ENCODE measurements at places on chromosomes 7 and 10.

- no peak for DNase-seq
These were observed 41.9 kb upstream of the PRKAR2B start for GRCh38 chr7:107002529-107002998.

GRCh38 chr7:122884186-122884585 lies 2.1 kb downstream of the CADPS2 start:
- no peak for DNase-seq

DNA sequence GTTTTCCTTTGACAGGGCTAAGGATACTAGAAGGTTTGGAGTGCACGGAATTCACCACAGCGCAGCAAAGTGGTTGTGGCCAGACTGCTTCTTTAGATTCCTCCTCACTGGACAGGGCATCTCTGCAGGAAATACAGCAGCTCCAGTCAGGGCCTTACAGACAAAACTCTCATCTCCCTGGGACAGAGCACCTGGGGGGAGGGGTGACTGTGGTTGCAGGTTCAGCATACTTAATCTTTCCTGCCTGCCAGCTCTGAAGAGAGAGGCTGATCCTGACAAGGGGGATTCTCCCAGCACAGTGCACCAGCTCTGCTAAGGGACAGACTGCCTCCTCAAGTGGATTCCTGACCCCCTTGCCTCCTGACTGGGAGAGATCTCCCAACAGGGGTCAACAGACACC lies 1257.9 kb downstream of the NXPH1 start:
- no peak for DNase-seq

- DNase-seq = no peak
These were observed 64.3 kb upstream of the RET start for GRCh38 chr10:43012578-43012977.

- no peak for DNase-seq
These were observed 283.9 kb upstream of the DKK1 start for GRCh38 chr10:52030051-52030790.

- no peak for DNase-seq
These were observed 713 bp downstream of the IMMP2L start for GRCh38 chr7:111561654-111561903.

GRCh38 chr7:127730658-127731276 lies 78.8 kb downstream of the SND1 start:
- DNase-seq = no peak

DNA sequence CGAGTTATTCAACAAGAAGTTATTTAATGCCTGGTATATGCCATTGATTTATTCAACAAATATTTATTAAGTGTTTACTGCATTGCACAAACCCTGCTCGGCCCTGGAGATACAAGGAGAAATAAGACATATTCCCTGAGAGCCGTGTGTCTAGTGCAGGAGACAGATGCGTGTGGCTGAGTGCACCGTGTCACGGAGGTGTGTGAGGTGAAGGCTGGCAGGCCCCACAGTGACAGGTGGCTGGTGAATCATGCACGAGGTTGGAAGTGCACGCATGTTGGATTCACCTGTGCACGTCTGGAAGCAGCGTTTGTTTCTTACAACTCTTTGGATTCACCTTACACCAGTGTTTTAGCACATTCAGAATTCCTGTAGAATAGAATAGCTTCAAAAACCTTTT lies 136.6 kb upstream of the SHH start:
- no peak for DNase-seq

DNA sequence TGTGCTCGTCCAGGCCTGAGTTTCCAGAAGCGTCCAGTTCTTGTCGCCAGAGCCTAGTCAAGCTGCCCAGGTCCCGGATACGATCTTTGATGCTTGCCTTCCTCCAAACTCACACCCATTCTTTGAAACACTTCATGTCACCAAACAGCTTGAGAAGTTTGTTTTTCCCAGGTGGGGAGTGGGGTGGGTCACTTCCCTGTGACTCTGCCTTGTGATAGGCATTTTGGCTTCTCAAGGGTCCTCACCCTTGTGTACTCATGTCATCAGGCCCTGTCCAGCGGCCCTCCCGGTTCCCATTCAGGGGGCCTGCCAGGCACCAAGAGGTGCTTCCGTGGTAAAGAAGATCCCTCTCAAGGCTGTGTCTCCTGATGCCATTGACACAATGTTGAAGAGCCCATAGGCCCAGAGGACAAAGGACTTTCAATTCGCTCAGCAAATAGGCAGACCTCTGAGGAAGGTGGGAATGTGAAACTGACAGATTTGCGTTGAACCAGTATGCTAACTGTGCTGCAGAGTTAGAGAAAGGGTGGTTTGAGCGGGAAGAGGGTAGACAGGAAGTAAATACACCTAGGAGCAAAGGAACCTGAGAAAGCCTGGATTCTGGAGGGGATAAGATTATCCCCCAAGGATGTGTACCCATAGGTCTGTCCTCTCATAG lies 24.7 kb upstream of the SFTPA1 start:
- DNase-seq = no peak

DNA sequence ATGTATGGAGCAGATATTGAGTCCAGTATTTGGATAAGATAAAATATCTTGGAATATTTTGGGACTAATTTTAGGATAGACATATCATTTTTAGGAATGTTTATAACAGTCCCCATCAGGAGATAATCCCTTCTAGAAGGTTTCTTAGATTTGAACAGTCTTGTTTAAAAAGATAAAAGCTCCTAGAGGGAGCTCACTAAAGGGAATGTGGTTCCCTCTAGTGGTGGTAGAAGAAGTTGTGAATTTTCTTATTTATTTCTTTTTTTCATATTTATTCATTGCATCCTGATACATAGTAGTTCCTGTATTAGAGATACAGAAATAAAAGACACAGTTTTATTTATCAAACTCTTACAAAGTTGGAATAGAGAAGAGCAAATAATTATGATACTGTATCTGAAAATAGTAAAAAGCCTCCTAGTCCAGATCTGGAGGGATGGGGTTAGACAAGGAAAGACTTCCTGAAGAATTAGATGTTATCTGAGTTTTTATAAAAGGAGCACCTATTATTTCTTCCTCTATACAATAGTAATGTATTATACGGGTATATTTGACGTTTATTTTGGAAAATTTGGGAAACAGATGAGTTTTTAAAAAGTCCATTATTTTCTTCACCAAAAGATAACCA lies 24.5 kb upstream of the KLF14 start:
- DNase-seq = peak; percentile 32

- DNase-seq = no peak
These were observed 7.0 kb upstream of the PDCD4 start for GRCh38 chr10:110864662-110865140.

- no peak for DNase-seq
These were observed 992 bp upstream of the RBM20 start for GRCh38 chr10:110643035-110643652.

GRCh38 chr10:6751363-6751762 lies 171.3 kb upstream of the PRKCQ start:
- no peak for DNase-seq

DNA sequence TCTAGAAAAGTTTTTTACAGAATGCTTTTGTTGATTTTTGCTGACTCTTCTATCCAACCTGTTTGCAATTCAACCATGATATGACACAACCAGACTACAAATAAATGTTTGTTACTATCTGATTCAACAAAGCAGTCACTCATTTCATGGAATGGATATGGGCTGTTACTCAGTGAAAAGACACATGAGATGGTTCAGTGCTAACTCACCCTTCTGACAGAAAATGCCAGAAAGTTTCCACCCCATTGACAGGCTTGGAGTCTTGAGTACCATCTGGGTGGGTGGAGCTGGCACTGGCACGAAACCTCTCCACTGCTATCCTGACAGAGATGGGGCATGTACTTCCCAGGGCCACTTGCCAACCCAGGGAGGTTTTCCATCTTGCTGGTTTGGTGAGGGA lies 39.5 kb downstream of the RBM28 start:
- DNase-seq = no peak

GRCh38 chr7:51288896-51289622 lies 27.6 kb downstream of the COBL start:
- DNase-seq = no peak

GRCh38 chr7:45623740-45624391 lies 49.7 kb downstream of the ADCY1 start:
- DNase-seq = no peak

DNA sequence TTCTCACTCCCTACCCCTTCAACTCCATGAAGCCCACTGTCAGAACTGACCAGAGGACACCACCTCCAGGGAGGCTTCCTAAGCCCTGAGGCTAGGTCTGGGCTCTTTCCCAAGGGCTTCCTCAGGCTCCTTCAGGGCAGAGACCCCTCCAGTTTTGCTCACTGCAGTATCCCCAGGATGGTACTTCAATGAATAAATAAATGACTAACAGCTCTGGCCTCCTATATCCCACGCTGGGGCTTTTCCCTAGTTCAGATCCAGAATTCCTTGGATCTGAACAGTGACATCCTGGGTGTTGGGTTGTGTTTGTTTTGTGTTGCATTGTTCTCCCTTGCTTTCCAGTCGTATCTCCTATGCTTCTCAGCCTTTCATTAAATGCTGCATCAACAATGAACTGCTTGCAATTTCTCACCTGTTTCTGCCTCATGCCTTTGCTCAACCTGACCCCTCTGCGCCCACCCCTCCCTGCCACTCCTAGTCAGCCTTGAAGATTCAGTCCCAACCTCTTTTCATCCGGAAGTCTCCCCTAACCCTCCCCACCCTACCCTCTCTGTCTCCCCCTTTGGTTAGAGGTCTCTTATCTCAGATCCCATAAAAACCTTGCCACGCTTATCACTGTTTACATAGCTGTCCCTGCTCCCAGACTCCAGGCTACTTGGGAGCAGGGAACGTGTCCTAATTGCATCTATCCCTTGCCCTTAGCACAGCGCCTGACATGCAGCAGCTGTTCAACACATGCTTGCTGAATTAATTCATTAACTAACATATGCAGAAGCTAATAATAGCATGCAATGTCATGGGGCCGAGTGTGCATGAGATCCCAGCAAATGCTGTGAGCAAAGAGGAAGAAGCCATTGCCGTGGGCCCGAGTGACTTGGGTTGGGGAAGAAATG lies 41.7 kb downstream of the PPP1R3C start:
- no peak for DNase-seq

GRCh38 chr10:95513941-95514392 lies 47.2 kb downstream of the SORBS1 start:
- no peak for DNase-seq

- DNase-seq = no peak
These were observed 1.3 kb downstream of the SP8 start for GRCh38 chr7:20785157-20786048.

- DNase-seq = no peak
These were observed 236.8 kb downstream of the FANK1 start for GRCh38 chr10:126133082-126133620.

- DNase-seq = no peak
These were observed 233.0 kb upstream of the TCERG1L start for GRCh38 chr10:131544495-131544894.

- DNase-seq = no peak
These were observed 46.6 kb downstream of the RSU1 start for GRCh38 chr10:16770670-16771069.

GRCh38 chr10:6300106-6300783 lies 97.5 kb downstream of the PFKFB3 start:
- DNase-seq = peak; percentile 39

GRCh38 chr10:12394241-12395033 lies 45.1 kb downstream of the CAMK1D start:
- DNase-seq = no peak

DNA sequence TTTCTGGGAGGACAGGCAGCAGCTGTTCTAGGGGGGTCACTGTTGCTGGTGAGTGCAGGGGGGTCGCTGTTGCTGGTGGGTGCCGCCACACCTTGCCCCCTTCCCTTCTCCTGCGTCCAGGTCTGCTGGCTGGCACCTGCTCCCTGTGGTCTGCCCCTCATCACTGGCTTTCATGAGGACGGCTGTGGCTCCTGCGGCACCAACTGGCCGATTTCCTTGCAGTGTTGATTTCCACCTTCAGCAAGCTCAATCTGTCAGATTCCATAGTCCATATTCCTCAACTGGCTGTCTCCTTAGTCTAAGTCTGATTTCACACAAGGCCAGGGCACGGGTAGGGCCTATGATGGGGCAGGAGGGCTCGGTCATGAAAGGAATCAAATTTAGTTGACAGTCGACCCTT lies 23.4 kb upstream of the GRB10 start:
- no peak for DNase-seq

DNA sequence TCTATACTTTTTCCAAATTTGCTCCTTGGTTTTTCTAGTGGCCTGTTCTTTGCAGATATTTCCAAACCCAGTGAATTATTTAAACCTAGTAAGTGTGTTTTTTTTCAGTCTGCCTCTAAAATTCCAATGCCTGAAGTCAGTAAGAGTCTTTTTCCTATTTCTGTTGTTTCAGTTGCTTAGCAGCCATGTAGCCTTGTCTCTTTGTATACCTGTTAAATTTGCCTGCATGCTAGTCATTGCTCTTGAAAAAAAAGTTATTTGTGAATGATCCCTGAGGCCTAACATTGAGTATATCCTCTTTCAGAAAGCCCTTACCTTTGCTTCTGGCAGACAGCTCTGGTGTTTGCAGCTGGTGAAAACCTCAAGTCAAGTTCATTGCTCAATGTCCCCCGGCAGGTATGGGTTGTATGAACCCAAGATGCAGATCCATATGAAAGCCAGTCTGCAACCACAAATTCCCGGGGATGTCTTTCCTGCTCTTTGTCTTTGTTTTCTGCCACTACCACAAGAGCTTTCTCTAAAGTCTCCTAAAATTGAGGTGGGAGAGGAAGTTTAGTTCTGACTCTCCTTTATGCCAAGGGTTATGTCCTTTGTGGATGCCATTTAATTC lies 35.7 kb downstream of the CH25H start:
- no peak for DNase-seq

DNA sequence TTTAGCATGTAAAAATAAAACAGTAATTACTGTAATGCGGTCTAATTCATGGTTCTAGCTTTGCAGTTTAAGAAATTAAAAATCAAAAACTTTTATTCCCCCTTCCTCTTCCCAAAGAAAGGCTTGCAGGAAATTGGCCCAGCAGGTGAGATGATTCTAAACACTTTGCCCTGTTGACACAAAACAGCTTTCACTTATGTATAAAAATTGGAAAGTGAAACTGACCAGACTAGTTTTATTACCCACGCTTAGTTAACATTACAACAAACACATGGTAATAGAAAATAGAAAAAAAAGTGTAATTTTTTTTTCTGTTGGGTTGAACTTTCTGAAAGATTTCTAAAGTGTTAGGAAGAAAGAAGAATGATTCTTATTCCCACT lies 1.2 kb upstream of the CCDC6 start:
- DNase-seq = no peak

DNA sequence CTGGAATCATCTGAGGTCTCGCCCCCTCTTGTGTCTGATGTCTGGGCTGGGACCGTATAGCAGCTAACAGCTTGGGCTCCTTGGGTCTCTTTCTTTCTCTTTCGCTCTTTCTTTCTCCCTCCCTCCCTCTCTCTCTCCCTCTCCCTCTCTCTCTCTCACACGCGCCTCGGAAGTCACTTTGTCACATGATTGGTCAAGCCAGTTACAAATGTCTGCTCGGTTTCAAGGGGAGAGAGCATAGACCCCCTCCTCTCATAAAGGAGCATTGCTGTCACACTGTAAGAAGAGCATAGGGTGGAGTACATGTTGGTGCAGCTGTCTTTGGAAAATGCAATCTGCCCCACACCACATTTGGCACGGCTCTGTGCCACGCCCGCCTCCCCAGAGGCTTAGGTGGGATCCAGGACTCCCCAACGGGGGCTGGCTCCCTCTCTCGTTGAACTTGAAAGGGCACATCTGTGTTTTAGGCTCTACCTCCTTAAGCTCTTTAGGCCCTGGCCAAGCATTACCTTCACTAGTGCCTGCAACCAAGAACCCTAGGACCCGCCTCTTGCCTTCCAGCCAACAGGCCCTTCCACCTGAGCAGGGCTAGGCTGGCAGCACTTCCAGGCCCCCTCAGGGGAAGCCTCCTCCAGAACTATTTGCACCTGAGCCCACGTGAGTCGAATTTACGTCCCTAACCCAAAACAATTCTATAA lies 61.9 kb upstream of the CACUL1 start:
- no peak for DNase-seq

GRCh38 chr10:104253106-104253505 lies 1.6 kb upstream of the GSTO1 start:
- no peak for DNase-seq

Measured in smooth muscle cell of the brain vasculature (primary cell).